ENCODE measurements at places on chromosomes 4 and X.

- peak; percentile 20 for DNase-seq
Observed at GRCh38 chrX:57918750-57919436, 8.6 kb upstream of the ZXDA start.

- DNase-seq, result no peak
Observed at GRCh38 chr4:140357868-140358267, 15.6 kb upstream of the SCOC start.

DNA sequence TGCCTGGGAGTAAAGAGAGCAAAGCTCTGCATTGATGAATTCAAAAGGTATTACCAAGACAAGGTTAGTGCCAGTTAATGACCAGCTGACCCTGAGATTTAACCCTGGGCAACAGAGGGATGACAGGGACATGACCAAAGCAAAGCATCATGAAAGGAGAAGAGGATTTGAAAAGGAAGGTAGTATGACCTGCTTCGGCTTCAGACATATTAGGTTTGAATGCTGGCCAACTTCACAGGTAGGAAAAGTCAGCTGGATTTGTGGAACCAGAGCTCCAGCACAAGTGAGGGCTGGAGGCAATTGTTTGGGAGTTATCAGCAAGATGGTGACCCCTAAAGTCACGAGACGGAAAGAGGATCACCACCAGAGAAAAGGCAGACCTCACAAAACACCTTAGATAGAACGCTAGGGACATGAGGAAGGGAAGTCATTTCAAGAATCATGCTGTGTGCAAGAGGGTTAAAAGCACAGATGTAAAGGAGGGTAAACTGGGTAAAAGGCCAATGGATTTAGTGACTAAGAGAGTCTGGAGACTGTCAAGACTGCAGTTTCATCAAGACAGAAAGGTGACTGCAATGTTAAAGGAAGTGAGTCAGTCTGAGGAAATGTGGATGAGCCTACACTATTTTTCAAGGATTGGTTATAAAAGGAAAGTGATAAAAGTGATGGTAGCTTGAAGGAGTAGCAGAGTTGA is 45.6 kb downstream of the SH3RF1 start:
- no peak for DNase-seq

GRCh38 chr4:39635023-39635422 is 3.6 kb downstream of the SMIM14 start:
- no peak for DNase-seq

DNA sequence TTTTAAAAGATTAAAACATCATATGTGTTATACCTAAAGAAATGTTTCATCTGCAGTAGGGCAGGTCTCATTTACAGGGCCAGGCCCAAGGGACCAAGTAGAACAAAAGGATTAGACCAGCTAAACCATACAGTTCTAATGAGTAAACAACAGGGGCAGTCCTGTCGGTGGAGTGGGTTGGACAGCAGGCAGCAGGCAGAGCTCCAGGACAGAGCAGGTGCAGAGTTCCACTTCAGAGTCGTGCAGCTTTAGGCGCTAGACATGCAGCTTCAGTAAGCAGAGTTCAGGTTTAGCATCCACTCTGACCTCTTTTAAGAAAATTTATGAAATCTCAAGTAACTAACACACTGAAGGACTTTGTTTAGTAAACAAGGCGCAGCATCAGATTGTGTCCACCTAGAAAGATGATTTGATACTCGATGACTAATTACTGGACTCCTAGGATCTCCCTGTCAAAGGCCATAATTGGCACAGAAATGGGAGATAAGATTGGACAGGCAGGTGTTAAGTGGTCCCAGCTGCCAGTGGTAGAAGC is 487.7 kb upstream of the INTU start:
- DNase-seq, result no peak

- DNase-seq, result peak; percentile 0
Observed at GRCh38 chrX:64642482-64642881, 247.2 kb upstream of the MTMR8 start.

- DNase-seq, result no peak
Observed at GRCh38 chr4:55068522-55068921, 56.9 kb downstream of the KDR start.

GRCh38 chrX:13059637-13060499 is 15.4 kb upstream of the FAM9C start:
- no peak for DNase-seq

DNA sequence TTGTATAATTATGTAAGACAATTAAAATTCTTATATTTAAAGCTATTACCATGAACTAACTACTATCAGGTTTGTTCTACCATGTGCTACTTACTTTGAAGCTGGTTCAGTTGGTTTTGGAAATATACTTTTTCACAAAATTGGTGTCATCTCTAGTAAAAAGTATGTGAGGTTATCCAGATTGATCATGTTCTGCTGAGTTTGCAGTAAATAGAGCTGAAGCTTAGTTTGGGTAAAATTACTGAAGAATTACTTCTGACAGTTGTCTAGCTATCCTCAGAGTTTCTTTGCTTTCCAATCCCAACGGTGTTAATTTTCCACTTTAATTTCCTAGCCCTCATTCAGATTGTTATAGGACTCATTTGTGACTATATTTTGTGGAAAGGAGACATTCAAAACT is 184.2 kb downstream of the FAT4 start:
- DNase-seq, result no peak

DNA sequence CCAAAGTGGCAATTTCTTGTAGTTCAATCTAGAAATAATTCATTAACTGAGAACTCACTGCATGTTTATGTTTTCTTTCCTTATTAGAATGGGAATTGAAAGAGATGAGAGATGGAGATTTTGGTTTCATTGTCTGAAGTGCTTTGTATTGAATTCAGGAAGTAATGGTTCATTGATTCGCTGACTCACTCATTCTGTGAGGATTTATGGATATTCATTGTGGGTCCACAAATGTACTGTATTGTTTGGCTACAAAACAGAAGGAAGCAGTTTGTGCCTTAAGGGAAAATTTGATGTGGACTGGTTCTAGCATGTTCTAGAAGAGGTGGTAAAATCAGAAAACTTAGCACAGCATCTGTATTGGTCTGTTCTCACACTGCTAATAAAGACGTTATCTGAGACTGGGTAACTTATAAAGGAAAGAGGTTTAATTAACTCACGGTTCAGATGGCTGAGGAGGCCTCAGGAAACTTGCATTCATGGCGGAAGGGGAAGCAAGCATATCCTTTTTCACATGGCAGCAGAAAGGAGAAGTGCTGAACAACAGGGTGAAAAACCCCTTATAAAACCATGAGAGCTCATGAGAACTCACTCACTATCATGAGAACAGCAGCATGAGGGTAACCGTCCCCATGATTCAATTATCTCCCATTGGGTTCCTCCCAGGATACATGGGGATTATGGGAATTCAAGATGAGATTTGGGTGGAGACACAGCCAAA is 132.3 kb upstream of the VCX3A start:
- DNase-seq, result no peak

GRCh38 chr4:176066757-176067156 is 1.1 kb downstream of the WDR17 start:
- DNase-seq, result no peak

GRCh38 chrX:43860646-43861370 is 21.4 kb downstream of the MAOB start:
- no peak for DNase-seq

- DNase-seq, result no peak
Observed at GRCh38 chrX:20135944-20136343, 5.7 kb downstream of the EIF1AX start.

- DNase-seq, result no peak
Observed at GRCh38 chr4:90857081-90857820, 730.1 kb downstream of the CCSER1 start.

DNA sequence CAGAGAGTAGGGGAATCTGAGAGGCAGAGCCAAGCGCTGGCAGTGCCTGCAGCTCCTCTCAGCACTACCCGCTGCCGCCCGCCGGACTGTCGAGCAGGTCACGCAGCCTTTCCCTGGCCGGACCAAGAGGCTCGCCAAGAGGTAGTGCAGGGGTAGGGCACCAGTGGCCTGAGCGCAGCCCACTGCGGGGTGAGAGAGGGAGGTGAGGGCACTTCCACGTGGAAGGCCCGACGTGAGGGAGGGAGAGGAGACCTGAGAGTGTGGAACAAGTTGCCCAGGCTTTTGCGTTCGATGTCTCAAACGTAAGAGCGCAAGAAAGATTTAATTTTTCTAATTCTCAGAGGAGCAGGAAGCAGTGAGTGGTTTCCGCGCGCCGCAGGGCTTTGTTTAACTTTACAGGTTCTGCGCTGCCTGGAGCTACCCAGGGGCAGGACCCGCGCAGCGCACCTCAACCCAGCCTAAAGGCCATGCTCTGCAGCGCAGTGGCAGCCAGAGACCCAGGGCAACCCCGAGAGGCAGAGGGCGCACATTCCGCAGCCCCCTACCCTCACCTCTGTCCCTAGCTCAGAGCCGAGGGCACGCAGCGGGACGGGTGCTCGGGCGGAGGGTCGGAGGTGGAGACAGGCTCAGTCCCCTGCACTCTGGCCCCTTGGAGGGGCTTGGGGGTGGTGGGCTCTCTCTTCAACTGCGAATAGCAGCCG is 14.9 kb downstream of the ARHGAP36 start:
- DNase-seq, result no peak

DNA sequence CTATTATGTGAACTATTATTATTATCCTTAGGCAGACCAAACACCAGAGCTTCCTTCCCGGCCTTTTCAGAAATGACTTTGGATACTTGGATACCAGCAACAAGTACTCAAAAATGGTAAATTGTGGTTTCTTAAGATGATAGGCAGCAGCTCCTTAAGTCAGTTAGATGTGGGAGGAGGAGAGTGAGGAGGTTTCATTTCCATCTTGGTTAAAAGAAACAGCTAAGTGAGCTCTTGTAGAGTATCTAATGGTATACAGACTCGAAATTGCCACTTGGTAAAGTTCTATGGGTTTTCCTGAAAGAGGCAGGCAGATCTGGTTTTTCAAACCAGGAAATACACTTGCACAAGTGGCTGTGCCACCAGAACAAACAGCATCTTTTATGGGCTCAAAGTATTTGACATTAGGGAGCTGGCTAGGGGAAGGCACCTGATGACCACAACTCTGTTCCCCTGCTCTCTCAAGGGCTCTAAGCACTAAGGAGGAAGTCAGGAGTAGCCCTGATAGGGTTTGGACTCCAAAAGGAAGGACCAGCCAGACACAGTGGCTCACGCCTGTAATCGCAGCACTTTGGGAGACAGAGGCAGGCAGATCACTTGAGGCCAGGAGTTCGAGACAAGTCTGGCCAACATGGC is 130.9 kb downstream of the TMEM164 start:
- DNase-seq, result no peak

DNA sequence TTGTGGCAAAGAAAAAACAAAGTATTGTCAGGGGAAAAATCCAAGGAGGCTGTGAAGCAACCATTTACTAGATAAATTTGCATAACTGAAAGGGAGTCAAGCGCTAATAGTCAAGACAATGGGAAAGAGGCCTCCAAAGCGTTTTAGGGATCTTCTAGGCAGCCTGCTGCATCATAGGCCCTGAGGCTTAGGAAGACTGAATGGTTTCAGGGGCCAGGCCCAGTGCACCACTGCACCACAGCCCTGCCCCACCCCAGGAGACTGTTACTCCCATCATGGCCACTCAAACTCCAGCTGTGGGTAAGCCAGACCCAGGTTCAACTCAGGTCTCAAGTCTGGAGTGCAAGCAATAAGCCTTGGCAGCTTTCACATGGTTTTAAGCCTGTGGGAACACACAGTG is 362.9 kb downstream of the SH3BGRL start:
- no peak for DNase-seq

GRCh38 chr4:177923888-177924287 is 481.7 kb upstream of the AGA start:
- DNase-seq, result no peak

DNA sequence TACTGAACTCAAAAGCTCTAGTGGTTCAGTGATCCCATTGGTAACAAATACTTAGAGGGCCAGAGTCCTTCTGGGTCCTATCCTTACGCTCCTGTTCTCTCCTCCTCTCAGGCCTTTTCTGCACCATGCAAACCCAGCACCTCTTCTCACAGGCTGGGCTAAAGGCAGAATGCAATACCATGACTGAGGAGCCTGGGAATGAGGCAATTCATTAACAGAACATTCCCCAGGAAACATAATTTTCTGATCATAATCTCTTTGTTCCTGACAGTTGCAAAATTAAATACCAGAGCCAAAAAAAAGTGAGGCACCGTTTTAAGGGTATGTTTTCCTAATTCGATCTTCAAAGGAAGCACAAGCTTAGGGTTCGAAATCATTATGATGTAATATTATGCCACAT is 9.0 kb downstream of the SORBS2 start:
- DNase-seq, result no peak

- no peak for DNase-seq
Observed at GRCh38 chr4:101695176-101695575, 95.4 kb upstream of the BANK1 start.

DNA sequence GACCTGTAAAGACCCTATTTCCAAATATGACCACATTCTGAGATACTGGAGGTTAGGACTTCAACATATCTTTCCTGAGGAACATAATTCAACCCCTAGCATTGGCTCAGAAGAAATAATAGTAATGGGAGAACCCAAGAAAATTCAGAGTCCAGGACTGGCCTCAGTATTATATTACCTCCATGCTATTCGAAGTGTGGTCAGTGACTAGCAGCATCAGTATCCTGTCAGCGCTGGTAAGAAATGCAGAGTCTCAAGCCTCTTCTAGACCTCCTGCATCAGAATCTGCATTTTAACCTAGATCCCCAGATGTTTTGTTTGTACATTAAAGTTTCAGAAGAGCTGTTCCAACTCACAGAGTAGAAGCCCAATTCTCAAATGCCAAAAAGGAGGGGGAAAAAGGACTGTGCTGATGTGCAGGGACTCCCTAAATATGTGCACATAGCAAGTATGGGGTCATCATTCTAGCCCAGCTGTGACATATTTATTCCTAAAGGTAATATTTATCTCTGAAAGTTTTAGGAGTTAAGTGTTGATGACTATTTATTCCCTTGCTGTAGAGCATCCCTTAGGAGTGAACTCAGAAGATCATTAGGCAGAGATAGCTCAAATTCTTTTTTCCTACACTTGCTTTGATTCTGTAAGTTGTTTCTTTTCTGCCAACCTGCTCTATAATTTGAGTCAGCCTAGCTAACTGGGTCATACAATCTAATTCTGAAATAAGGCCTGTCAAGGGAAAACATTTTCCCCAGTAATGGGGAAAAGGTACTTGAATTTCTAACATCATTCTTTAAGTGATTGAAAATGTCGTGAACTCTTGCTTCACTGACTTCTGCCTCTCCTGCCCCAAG is 361.9 kb downstream of the ARHGAP24 start:
- no peak for DNase-seq

DNA sequence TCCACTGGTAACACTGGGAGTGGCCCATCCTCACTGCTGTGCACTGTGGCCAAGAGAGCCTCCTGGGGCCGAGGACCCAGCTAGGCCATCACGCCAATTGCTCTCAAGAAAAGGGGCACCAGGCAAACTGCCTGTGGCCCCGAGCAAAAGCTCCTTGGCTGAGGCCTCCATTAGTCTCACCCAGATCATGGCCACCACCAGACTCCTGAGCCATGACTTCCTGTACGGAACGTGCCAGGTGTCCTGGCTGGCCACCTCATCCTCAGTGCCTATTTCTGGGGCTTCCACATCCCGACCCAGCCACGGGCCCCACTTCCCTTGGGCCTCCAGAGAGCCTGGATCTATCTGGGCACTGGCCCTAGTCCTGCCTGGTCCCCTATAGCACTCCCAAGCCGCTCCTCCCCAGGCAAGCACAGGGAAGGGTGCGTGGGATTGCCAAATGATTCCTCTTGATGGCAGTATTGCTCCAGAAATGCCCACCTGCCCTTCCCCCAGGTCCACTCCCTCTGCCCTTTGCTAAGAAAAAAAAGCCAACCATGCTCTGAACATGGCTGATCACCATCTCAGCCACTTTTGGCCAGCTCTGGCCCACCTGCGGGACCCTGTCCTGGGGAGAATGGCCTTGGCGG is 212.6 kb upstream of the AGTR2 start:
- no peak for DNase-seq

- no peak for DNase-seq
Observed at GRCh38 chr4:113289766-113290165, 240.3 kb downstream of the ANK2 start.

GRCh38 chrX:66625525-66625924 is 13.4 kb downstream of the EDA2R start:
- DNase-seq, result no peak
